Posterior vena cava (tissue), 2 donors: ENCODE measurements at places on chromosomes 13 and 19.

DNA sequence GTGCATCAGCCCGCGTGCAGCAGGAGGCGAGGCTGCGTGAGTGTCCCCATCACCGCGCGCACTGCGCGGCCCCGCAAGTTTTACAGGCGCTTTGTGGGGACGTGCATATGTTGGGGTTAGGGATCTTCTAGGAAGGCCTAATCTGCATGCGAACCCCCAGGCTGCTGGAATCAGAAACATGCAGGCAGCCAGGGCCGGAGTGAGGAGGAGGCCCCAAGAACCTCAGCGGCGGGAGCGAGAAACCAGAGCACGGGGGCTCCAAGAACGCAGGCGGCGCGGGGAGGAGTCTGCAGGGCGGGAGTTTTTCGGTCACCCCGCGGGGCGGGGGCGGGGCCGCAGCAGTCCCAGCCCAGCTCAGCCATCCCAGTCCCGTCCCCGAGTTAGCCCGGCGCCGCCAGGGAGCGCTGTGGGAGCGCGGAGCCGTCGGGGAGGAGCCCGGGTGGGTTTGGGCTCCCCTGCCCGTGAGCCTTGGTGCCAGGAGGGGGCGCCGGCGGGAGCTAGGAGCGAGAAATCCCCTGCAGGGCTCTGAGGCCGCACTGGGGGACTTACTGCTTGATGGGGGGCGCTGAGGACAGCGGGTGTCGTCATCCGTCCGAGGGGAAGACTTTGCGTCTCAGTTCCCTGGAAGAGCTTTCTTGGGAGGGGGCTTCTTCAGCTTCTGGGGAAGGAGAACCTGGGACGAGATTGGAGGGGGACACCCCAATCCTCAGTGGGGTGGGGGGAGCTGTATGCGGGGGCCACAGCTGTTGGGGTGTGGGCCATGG lies 933 bp upstream of the NRTN start:
- peak; percentile 94 for DNase-seq

DNA sequence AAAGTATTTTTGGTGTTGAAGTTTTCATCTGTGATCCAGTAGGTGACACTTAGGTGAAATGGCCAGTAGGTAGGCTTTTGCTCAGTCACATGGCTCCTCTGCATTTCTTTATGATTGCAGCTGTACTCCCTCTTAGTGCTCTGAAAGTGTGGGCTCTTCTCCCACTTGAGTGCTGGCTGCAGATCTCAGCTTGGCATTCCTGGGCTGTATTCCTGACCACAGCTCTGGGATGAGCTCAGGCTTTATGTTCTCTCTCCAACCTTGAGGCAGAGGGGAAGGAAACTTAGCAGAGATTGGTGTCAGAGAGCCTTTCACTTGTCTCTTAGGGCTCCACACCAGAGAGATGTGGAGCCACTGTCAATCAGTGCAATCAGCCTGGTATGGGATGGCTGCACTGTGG lies 254.3 kb downstream of the NDFIP2 start:
- no peak for DNase-seq

GRCh38 chr13:111633401-111633800 lies 313.0 kb downstream of the TEX29 start:
- DNase-seq, result no peak

- peak; percentile 98 for DNase-seq
Observed at GRCh38 chr19:13116282-13117175, at the start of gene TRMT1. TRMT1 (minus strand) TSS chr19:13116740; CDS start chr19:13116399, 341 bp downstream.

DNA sequence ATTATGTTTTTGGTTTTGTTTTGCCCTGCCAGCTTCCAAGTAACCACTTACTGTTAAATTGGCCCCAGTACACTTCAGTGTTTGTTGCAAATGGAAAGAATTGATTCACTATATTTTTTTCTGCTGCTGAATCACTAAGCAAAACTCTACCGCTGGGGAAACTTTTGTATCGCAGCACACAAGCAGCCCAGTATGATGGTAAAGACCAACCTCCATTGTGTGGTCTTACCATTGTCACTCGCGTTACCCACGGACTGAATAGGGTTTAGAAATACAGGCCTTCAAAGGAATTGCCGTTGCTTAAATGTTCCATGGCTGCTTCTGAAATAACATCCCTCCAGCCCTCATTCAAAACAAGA lies 7.9 kb downstream of the SPATA13 start:
- DNase-seq, result no peak

DNA sequence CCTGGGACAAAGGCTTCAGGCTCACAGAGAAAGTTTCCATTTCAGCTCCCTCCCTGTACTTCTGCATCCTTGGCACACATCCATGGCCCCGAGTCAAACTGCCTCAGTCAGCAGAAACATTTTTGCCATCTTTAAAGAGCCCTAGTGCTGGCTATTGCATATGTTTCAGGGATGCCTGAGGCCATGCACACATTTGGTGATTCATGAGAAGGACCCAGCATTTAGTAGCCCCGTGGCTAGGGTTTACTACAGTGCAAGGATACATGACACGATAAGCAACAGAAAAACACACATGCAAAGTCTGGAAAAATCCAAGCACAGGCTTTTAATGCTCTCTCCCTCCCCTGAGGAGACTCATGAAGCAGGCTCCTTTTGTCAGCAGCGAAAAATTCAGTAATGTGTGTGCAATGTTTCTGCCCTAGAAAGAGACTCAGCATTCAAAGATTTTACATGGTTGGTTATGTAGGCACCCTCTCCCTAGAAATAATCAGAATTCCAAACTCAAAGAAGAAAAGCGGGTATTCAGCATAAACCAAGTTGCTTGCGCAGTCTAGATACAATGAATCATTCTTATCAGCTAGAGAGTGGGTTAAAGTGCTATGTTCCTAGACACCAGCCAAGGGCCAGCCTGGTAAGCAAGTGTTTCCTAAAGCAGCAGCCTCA lies 17.6 kb downstream of the ACOD1 start:
- DNase-seq, result no peak

DNA sequence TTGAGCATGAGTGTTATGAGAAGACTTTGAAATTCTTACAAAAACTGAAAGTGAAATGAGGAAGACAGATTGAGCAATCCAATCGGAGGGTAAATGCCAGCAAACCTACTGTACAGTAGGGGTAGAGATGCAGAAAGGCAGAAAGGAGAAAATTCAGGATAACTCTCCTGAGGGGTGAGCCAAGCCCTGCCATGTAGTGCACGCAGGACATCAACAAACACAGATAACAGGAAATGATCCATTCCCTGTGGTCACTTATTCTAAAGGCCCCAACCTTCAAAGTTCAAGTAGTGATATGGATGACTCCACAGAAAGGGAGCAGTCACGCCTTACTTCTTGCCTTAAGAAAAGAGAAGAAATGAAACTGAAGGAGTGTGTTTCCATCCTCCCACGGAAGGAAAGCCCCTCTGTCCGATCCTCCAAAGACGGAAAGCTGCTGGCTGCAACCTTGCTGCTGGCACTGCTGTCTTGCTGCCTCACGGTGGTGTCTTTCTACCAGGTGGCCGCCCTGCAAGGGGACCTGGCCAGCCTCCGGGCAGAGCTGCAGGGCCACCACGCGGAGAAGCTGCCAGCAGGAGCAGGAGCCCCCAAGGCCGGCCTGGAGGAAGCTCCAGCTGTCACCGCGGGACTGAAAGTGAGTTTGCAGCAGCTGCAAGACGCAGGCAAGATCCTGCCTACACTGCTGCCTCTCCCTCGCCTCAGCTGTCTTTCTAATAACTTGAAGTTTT lies at the start of gene TNFSF13B:
Gene TNFSF13B, plus strand, starts transcription at position 118 of the 728 bp plus-strand sequence. Its CDS starts 178 bp downstream, at position 296.
- DNase-seq, result peak; percentile 86

- DNase-seq, result no peak
Observed at GRCh38 chr19:38880076-38880881, 2.2 kb upstream of the RINL start.

GRCh38 chr19:43362179-43362578 lies 8.7 kb downstream of the CD177 start:
- DNase-seq, result no peak

GRCh38 chr19:7907122-7907521 lies 3.4 kb downstream of the MAP2K7 start:
- DNase-seq, result no peak

GRCh38 chr19:28425046-28425931 lies 787.7 kb downstream of the UQCRFS1 start:
- no peak for DNase-seq

DNA sequence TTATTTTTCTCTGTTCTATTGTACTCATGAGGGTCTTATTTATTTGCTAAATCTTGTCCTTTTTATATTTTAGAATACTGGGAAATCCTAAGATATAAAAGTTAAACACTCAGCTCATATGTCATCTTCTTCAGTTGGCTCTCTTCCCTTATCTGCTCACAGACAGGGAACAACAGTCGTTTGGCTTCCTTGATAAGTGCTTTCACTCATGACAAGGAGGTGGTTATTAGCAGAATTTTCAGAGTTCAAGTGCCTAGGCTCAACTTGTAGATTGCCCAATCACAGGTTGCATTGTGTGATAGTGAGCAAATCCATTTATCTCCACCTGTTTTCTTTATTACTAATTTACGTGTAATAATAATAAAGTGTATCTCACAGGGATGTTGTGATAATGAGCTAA lies 620.3 kb upstream of the PCDH20 start:
- no peak for DNase-seq

- no peak for DNase-seq
Observed at GRCh38 chr13:110322126-110322827, 15.2 kb downstream of the COL4A2 start.

- no peak for DNase-seq
Observed at GRCh38 chr13:81487151-81487550, 1146.2 kb upstream of the SPRY2 start.

DNA sequence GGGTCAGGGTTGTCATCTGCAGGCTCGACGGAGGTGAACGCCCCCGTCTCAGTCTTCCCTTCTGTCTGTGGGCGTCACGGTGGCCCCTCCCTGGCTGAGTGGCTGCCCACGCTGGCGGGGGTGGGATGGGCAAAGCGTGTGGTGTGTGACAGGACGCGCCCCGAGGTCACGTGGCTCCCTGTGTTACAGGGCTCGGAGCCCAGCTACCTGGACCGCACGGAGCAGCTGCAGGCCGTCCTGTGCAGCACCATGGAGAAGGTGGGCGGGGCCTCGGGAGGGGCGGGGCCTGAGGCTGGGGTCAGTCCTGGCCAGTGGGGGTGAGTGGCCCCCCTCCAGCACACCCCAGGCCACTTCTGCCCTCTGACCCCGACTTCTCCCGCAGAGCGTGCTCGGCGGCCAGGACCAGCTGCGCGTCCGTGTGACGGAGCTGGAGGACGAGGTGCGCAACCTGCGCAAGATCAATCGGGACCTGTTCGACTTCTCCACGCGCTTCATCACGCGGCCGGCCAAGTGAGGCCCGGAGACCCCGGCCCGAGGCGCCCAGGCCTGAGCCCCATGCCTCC lies 6.3 kb upstream of the GRIN3B start:
- no peak for DNase-seq

- DNase-seq, result no peak
Observed at GRCh38 chr13:20495087-20496023, 30.3 kb downstream of the CRYL1 start.

- DNase-seq, result no peak
Observed at GRCh38 chr13:51576754-51577153, 7.5 kb upstream of the WDFY2 start.

GRCh38 chr13:44274771-44275205 lies 98.8 kb upstream of the SERP2 start:
- no peak for DNase-seq

GRCh38 chr13:42686165-42686564 lies 95.2 kb upstream of the FAM216B start:
- no peak for DNase-seq

DNA sequence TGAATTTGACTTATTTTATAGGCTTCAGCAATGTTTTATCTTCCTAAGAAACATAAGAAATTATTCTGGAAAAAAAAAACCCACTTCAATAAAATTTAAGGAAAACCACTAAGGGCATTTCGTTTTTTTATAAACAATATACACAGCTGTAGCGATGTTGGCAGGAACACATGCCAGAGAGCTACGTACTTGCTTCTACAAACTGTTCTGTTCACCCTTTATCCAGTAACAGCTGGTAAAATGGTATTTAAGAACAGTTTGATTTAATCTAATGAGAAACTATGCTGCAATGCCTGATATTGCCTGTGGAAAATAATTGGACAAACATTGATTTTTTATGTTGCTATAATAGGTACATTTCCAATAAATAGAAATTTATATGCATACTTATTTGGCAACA lies 137.2 kb upstream of the DACH1 start:
- no peak for DNase-seq

DNA sequence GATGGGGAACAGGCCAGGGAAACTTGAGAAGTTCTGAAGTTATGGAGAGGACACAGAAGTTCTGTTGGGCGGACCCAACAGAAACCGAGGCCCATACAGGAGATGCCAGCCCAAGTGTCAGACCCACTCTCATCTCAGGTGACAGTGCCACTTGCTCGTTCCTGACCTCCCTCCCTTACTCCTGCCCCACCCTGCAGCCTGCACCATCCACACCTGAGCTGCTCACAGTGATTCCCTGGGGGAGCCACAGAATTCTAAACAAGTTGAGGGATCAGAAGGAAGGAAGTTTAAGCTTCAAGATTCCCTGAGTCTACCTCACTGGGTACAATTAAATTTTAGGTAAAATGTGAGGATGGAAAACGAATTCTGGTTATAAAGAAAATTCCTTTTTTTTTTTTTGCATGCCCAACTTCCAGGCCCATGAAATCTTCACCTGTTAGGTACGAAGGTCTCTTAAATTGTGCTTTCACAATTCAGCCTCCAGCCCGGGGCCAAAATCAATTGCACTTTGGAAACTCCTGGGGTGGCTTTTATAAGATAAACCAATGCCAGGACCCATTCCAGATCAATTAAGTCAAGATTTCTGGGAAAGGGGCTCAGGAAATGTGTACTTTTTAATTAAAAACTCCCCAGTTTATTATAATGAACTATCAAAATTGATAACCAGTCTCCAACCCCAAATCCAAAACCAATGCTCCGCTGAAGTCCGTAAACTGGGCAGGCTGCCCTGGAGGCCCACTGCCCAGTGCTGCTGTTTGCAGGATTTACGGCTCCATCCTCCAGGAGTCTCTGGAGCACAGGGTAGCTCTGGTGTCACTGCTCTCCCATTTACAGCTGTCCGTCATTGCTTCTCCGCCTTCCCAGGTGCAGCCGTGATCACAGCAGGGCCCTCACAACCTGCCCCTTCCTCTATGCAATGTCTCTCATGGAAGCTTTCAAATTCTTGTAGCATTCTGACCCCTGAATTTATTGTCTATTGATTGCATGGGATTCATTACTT lies 643.5 kb downstream of the UQCRFS1 start:
- peak; percentile 23 for DNase-seq

DNA sequence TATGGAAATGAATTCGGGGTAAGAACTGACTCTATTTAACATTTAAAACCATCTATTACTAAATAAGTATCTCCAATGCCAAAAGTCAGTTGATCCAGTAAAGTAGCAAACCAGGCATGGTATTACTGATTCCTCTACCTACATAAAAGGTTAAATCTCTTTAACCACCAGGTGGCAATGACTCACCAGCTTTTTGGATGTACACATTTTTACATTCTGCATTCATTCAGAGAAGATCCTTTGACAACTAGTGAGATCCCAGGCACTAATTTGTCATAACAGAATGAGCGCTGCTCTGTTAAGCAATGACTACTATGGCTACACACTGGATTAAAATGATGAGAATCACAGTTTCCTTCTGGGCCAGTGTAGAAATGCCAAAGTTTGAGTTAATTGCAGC lies 329.8 kb upstream of the GPC6 start:
- no peak for DNase-seq

DNA sequence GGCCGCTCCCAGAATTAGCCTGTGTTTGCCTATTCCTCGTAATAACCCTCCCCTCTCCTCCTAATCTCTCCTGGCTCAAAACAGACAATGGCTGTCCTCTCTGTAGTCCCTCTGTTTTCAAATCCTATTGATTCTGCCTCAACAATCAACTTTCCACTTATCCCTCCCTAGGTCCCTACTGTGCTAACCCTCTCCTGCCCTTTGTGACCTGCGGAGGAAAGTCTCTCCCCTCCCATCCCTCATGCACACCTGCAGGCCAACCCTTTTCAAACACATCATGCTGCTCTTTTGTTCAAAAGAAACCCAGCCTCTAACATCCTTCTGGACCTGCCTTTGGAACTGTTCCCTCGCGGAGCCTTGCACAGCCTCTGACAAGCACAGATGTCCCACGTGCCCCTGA lies 37.3 kb downstream of the CILP2 start:
- no peak for DNase-seq
